Thoracic aorta (tissue), 2 donors: ENCODE measurements at places on chromosomes 1 and 21. TPM values are rescaled to one million over a fixed set of nuclear protein-coding genes. Genes with fewer than 3 reads are reported as not detected.

GRCh38 chr1:198175423-198176170, 18.8 kb downstream of the NEK7 start:
- no peak for DNase-seq

DNA sequence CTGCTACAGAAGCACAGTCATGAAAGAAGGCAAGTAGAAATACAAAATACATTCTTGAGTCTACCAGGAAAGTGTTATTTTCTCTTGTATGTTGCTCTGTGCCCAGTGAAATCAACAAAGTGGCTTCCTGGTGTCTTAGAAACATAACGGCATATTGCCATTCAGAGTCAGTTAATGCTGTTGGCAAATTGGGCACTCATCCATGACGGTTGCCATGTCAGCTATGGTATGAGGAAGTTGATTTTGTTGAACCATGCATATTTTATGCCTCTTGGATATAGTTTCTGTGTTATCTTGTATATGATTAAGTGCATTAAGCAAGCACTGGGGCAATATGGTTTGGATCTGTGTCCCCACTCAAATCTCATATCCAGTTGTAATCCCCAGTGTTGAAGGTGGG, 153.1 kb upstream of the CXADR start:
- DNase-seq = no peak

DNA sequence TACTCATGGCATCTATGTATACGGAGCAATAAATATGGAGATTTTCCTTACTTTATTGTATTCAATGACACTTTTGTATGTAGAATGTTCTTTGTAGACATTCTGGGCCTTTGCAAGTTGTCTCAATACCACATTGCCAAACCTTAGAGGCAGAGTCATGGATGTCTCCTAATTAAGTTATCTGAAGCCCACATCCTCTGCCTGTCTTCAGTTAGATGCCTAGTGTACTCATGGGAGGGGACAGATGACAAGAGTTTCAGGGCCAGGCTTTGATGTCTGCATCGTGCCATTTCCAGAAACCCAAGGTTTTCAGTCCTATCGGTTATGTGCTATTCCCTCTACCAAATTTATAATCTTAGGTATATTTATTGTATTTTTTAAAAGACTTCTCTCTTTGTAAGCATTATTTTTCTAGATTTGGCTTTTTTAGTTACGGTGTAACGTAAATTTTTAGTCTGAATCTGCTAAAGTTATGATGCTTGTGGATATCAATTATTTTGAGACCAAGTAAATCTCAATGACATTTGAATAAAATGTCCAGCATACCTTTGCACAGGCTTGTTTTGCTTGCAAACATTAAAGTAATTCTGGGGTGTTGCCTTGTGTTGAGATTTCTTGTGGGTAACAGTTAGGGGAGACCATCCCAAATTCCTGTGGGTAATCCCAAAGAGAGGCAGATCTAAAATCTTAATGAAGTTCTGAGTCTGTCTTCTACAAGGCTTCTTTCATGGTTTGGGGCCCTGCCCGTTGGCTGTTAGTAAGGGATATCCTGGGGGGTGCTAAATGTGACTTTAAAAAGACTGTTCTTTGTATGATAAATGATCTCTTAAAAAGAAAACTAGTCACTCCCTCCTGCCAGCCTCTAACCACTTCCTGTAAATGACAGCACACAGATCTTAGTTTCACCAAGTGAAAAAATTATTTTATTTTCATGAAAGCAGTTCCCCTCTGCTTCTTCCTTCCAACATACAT, 8.0 kb upstream of the MACF1 start:
- DNase-seq = no peak

- no peak for DNase-seq
Measured at GRCh38 chr1:30406996-30407864, 316.2 kb downstream of the MATN1 start.

GRCh38 chr1:210362526-210362925, 33.8 kb downstream of the HHAT start:
- DNase-seq = no peak

GRCh38 chr1:119794230-119794875, 16.9 kb downstream of the REG4 start:
- DNase-seq = no peak

The LCE2C gene
- total RNA-seq = not detected
